DMS53 (cell line): ENCODE measurements at places on chromosomes 12 and 14.

- no peak for DNase-seq
These were observed 14.3 kb downstream of the SCARB1 start for GRCh38 chr12:124849382-124849781.

- DNase-seq, result no peak
These were observed 15.2 kb upstream of the EAPP start for GRCh38 chr14:34554540-34555250.

DNA sequence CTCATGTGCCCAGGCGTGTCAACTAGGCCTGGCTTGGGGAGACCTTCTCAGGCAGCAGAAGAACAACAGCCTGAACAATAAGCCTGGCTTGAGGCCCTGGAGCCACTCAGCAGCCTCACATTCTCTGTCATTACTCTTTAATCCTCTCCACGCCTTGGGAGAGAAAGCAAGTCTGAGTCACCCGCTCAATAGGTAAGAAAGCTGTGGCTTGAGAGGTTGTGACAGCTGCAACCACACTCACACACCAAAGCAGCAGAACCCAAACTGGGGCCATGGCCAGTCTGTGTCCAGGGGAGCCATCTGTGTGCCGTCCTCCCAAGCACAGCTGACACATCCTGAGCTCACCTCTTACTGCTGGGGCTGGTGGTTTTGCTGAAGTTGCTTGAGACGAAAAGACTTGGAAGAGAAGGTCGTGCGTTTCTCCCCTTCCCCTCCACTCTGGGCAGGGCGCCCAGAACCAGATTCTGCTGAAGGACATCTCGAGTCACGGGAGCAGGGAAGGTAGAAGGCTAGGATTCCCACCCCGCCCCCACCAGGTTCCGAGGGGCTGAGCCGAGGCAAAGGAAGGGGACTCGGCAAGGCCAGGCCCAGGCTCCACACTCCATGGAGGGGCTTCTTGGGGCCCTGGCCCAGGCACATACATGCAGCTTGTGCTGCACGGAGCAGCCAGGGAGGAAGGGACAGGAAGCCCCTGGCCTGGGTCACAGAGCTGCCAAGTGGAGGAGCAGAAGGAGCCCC lies 5.5 kb downstream of the TMEM63C start:
- peak; percentile 92 for DNase-seq

DNA sequence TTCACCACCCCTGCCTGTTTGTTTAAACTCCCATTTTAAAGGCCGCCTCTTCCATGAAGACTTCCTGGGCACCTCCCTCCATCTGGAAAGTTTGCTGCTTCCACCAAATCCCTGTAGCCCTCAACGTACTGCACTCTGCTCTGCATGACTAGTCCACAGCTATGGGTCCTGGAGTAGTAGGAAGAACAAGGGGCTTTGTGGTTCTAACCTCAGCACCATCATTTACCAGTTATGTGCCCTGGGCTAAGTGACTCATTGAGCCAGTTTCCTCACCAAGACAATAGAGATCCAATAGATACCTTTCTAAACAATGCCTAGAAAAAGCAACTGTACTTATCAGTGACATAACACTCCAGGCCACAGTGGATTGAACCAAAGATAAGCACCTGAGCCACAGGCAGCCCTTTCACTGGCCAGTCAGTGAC lies 8.5 kb upstream of the LTBP2 start:
- DNase-seq, result peak; percentile 24
